Stimulated activated CD8-positive, alpha-beta memory T cell treated with anti-CD3 and anti-CD28 coated beads, Interleukin-12 subunit alpha, Interleukin-12 subunit beta, amount 100 ng/mL, for 1 hour (primary cell): ENCODE measurements at places on chromosomes 5 and 9.

DNA sequence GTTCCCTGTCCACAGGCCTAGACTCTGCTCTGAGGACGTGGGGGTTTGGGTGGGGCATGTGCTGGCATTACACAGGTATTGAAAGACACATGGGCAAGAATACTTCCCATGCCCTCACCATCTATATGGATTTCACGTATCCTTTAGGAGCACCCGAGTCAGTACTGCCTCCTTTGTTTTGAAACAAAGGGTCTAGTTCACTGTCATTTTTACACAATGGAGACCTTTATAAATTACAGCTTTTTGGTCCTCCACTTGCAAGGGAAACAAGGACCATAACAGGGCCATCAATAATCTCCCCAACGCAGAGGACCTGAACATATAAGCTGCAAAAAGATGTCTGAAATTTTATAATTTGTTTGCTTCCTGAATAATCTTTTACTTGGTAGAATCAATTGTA, 24.9 kb upstream of the CRHBP start:
- no peak for DNase-seq

- DNase-seq = no peak
Observed at GRCh38 chr5:74055486-74056106, 429.6 kb downstream of the ARHGEF28 start.

DNA sequence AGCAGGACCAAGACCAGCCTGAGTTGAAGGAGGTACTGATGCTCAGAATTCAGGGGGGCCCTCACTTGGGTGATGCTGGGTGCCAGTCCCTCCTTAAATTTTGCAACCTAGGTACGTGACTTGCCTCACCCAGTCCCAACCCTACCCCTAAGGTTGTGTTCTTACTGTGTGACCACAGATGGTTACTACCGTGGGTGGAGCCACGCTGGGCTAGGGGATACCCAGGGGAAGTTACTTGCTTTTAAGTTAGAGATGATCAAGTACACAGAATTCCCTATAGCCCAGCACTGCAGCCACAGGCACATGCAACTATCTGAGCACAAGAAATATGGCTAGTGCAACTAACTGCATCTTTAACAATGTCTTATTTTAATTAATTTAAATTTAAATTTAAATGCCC, 32.9 kb downstream of the NXNL2 start:
- no peak for DNase-seq

- no peak for DNase-seq
Observed at GRCh38 chr5:149363358-149363757, 5.5 kb downstream of the PCYOX1L start.

DNA sequence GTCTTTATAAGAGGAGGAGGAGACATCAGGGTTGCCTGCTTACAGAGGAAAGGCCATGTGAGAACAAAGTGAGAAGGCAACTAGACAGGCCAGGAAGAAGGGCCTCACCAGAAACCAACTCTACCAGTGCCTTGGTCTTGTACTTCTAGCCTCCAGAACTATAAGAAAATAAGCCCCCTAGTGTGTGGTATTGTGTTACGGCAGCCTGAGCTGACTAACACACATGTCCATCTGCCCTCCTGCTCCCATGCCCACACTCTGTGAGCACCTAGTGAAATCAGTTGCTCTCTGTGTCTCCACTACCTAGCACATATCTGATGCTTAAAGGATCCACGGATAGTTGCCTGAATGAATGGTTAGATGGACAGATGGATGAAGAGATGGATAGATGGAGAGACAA, 6.9 kb downstream of the AK3 start:
- no peak for DNase-seq

DNA sequence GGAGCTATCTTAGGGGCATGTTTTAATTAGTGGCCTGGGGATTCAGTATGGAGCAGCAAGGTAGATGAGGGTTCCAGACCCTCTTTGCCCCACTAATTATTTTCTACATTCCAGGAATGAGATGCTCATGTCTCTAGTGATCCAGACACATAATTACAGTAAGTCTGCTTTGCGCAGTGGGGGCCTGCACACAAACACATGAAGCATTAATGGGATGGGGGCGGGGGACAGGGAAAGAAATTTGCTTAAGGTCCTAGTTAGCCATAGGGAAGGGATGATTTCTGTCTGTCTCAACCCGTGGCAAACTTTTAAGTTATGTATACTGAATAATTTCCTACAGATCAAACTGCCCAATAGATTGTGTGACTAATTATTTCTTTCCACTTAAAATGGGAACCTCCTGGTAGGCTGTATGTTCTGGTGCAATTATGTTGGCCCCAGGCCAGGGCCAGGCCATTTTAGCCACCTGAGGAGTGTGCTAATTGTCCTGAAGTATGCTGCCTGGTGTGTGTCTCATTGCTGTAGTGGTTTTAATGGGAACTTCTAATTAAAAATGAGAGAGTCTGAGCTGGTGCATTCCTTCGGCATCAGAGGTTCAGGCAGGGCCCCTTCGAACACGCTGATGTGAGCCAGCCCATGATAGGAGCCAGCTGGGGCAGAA, 134.4 kb downstream of the PTTG1 start:
- no peak for DNase-seq

- no peak for DNase-seq
Observed at GRCh38 chr5:157547941-157548512, 27.5 kb downstream of the ADAM19 start.

GRCh38 chr5:142110046-142110531, 1.5 kb downstream of the NDFIP1 start:
- DNase-seq = no peak

DNA sequence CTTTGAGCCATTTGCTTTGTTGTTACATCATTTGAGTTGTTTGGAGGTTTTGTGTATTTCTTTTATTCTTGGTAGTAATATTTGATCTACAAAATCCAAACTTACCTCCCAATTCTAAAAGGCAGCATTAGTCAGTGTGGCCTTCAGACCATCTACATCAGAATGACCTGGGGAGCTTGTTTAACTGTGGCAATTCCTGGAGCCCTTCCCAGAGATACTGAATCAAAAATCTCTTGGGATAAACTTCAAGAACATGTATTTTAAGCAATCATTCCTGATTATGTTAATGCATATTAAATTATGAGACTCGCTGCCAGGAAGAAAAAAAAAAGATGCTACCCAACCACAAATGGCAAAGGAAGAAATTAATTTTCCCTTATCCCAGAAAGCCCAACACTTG, 268.9 kb upstream of the PDE4D start:
- DNase-seq = no peak

GRCh38 chr5:109829331-109829730, 139.6 kb downstream of the MAN2A1 start:
- no peak for DNase-seq

DNA sequence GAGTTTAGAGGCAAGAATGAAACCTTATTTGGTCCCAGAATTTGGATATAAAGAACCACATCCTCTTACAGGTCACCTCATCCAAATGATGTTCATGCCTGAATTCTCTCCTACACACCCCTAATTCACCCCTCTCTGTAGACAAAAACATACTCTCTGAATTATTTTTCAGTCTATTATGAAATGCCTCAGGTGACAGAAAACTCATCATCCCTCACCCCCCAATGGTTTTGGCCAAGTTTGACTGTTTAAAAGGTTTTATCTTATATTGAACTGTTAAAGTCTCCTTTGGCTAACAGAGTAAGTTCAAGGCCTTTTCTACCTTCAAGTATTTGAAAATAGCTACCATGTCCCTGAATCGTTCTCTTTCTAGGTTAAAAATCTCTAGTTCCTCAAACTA, 2.3 kb upstream of the CD180 start:
- no peak for DNase-seq

DNA sequence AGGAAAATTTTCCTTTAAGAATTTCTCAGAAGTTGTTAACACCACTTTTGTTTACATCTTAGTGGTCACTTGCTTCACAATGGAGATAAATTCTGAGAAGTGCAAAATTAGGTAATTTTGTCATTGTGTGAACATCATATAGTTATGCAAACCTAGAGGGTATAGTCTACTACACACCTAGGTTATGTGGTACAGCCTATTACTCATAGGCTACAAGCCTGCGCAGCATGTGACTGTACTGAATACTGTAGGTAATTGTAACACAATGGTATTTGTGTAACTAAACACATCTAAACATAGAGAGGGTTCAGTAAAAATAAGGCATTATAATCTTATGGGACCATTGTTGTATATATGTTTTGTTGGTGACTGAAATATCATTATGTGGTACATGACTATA, 388.7 kb upstream of the POU5F2 start:
- DNase-seq = no peak

- DNase-seq = no peak
Observed at GRCh38 chr5:79416499-79416898, 97.4 kb downstream of the HOMER1 start.
